NCI-H1930 (cell line): ENCODE measurements at places on chromosomes 1 and 21.

GRCh38 chr1:63931468-63931867 is 157.7 kb downstream of the ROR1 start:
- no peak for DNase-seq

GRCh38 chr1:151909167-151910149 is at the start of gene THEM4:
Gene THEM4 (minus strand): TSS chr1:151909511. CDS start chr1:151909458, 53 bp downstream.
- peak; percentile 96 for DNase-seq

GRCh38 chr1:147717051-147717705 is 43.2 kb downstream of the GJA5 start:
- DNase-seq = no peak

DNA sequence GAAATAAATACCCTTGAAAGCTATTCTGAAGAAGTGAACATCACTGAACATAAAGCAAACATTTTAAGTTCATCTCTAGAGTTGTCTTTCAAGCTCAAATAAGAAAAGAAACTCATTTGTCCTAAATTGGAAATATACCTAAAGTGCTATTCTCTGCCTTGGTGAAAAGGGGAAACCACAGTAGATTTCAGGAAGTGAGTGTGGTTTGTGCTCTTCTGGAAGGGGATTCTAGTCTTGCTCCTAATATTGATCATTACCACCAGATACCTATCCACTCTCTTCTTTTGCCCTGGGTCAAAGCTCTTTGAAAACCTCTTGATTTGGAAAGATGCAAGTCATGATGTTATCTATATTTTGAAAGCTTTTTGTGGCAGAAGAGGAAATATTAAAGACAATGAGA is 798.1 kb downstream of the ADGRL2 start:
- no peak for DNase-seq

DNA sequence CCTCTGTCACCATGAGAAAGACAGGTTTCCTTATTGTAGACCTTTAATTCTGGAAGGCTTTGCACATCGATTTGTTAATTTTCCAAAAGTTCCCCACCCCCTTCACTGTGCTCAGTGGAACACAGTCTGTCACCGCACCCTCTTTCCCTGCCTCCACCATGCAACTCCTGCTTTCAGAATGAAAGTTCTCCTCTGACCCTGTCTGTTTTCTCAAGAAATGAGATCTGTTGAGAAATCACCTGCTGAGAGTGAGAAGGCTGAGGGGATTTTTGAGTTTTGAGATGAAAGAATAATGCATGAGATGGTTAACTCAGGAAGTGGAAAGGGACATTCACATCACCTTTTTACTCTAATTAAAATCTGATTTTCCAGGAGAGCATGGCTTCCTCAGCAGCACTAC is 99.6 kb downstream of the CYYR1 start:
- DNase-seq = no peak
